Activated naive CD4-positive, alpha-beta T cell treated with Interleukin-2 at 50 U/mL for 16 hours (primary cell): ENCODE measurements at places on chromosomes 6 and 20.

GRCh38 chr6:131058236-131058635 lies 4.8 kb downstream of the EPB41L2 start:
- DNase-seq, result no peak

DNA sequence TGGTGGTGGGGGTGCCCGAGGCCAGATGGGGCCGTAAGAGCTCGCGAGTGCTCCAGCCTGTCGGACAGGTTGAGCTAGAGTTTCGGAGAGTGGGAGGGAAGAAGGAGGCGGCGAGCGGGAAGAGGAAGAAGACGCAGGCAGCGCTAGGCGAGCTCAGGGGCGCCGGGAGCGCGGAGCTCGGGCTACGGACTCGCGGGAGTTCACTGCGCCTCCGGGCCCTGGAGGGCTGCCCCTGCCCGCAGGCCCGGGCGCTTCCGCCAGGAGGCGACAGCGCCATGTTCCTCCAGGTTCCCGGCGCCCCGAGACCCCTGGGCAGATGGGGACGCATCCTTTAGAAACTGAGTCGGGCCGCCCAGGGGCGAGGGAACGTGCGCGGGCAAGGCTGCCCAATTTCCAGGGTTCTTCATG lies 984 bp downstream of the TFAP2C start:
- DNase-seq, result no peak

DNA sequence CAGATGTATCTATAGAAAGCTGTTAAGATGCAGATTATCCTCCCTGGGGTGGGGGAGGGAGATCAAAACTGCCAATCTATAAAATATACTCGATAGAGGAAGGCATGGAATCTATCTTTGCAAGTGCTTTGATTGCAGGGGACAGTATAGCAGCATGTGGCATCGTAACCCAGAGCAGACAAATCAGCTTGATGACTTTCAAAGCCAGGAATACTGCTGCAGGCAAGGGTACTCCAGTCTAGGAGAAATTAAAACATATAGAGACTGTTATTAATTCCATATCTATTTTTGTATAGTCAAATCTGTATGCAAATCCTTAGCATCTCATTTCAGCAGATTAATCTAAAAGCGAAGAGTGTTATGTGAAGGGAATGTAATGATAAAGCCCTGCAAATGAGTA lies 159.4 kb downstream of the MMS22L start:
- no peak for DNase-seq

DNA sequence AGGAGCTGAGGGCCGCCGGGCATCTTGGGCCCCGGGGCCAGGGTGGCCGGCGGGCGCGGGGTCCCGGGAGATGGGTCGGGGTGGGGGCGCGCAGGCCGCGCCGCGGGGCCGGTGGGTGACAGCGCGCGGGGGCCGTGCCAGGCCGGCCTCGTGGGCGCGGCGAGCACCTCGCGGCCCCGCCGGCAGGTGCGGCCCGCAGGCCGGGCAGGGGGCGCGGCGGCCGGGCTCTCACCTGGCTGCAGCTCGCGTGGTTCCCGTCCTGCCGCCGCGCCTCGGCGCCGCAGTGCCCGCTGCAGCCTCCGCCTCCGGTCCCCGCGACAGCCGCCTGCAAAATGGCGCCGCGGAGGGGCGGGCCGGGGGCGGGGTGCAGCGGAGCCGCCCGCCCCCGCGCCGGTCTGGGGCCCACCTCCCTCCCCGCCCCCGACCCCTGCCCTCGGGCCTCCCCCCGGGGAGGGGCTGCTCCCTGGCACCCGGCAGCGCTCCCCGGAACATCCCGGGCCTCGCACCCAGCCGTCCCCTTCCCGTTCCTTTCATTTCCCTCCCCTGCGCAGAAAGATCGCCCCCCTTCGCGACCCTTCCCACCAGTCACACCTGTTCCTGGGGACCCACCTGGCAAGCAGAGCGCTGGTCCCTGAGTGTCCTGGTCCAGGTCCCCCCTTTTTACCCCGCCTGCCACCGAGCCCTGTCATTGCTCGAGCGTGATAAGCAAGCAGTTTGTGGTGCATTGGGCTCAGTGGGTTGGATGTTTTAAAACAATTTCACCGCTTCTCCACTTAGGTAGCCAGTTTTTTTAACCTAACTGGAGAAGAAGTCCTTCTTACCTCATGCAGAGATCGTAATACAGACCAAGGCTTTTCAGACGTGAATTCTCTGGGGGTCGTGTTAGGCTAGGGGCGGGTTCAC lies at the start of gene SLC23A2:
Gene SLC23A2 (minus strand): TSS at position 337 of the 903 bp plus-strand sequence. CDS start 68,948 bp downstream, outside the sequence.
- DNase-seq, result peak; percentile 65

DNA sequence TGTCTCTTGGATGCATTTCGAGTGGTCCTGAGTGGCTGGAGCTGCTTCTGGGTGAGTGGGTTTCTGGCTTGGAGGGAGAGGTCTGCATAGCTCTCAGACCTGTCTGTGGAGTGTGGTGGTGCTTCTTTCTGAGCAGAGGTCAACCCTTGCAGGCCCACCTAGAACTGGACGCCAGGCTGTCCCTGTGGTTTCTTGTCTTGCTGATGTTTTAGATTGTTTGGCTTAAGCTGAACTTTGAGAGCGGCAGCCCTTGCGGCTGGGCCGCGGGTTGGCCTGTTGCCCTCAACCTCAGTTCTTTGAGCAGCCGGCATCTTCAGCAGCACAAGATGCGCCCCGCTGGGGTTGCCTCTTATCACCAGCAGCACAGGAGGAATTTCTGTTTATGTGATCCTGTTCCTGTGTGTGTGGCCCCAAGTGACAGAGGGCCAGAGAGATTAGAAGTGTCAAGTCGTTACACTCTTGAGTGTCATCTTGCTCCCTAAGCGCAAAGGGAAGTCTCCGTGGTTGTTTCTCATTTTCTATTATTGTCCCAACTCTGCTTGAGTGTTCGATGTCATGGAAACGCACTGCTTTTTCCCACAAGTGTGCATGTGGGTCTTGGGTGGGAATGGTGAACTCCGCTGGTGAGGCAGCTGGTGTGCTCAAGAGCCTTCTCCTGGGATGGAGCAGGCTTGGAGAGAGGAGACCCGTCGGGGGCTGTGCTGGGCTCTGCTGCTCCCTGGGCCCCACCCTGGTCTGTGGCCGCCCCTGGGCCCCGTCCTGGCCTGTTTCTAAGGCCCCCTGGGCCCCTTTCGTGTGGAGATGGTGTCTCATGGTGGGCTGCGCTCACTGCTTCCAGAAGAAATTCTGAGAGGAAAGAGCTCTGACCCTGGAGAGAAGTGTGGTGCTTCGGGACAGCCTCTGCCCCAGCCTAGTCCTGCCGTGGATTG lies 20.1 kb upstream of the SLC22A1 start:
- no peak for DNase-seq

- no peak for DNase-seq
These were observed 46.8 kb downstream of the C6orf15 start for GRCh38 chr6:31065556-31065955.

DNA sequence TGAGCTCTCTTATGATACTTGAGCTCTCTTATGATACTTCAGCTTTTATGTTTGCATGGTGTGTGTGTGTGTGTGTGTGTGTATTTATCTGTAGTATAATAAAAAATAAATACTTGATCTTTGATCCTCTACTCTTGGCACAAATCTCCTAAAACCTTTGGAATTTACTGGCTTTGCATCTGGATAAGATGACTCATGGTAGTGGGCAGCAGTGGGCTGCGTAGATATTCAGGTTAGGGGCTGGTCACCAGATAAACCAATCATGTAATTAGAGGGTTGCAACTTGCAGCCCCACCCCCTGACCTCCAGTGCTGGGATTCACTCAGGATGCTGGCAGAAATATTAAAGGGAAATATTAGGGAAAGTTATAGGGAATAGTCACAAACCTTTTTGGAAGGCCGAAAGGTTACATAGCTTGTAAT lies 151.9 kb upstream of the COL21A1 start:
- DNase-seq, result no peak

GRCh38 chr6:157669323-157669722 lies 153.7 kb upstream of the SNX9 start:
- DNase-seq, result no peak

GRCh38 chr20:9389346-9389745 lies 125.0 kb upstream of the LAMP5 start:
- DNase-seq, result no peak

GRCh38 chr6:144566868-144567615 lies 281.9 kb downstream of the UTRN start:
- no peak for DNase-seq

DNA sequence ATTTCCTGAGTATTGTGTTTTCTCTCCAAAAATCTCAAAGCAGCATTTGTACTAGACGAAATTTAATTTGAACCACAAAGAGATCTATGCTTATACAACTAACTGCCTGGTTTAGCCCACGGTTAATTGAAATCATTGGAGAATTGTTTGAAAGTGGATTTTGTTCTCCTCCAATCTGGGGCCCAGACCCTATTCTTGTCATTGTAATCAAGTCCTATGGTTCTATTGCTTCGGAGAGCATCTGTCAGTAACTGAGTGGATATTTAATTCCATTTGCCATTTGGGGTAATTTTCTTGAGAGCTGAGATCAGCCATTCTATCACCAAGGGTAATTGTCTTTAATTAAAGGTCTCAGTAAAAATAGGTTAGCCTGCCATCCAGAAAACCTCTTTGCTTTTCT lies 117.0 kb upstream of the KCNG1 start:
- DNase-seq, result no peak

GRCh38 chr20:24136659-24137246 lies 148.2 kb upstream of the GGTLC1 start:
- no peak for DNase-seq

DNA sequence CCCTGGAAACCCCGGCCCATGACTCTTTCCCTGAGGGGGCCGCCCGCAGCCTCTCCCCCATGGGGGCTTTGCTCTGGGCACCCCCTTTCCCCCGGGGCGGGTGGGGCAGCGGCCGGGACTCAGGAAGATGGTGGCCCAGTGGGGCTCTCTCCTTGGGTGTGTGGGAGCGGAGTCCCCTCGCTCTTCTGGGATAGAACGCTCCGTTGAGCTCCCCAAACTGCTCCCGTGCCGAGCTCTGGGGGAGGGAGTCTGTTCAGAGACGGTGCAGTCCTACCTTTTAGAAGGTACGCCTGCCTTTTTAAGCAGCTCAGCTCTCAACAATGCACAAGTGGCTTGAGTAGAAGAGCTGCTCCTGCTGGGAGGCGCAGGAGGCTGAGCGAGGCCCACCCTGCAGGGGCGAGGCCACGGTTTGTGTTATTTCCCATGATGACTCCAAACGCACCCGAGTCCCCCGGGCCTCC lies 21.7 kb upstream of the BHLHE23 start:
- no peak for DNase-seq

- DNase-seq, result no peak
These were observed at the start of gene THBD for GRCh38 chr20:23049201-23050075. TSS of gene THBD (minus strand) at chr20:23049672. CDS start at chr20:23049504, 168 bp downstream.

DNA sequence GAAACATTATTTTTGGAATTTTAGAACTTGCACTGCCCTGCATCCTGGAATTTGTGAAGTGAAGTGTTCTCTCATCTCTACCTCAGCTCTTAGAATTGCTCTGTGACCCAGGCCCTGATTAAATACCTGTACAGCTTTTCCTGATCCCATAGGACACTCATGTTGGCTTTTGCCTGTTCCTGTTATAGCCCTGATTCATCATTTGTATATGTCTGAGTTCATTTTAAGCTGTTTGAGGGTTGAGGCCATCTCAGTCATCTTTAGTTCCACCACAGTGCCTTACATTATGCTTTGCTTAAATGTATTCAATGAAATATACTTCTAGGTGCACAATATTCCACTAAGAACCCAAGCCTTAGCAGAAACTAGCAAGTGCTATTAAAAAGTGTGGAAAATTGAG lies 26.4 kb downstream of the ZFAND3 start:
- DNase-seq, result no peak

GRCh38 chr20:62711703-62712101 lies 3.1 kb downstream of the NTSR1 start:
- DNase-seq, result no peak

GRCh38 chr20:21395666-21396598 lies 1.4 kb downstream of the NKX2-4 start:
- DNase-seq, result peak; percentile 45

GRCh38 chr6:11331111-11331510 lies 98.6 kb upstream of the NEDD9 start:
- no peak for DNase-seq

GRCh38 chr6:166757232-166758135 lies 130.4 kb upstream of the RPS6KA2 start:
- DNase-seq, result no peak

- no peak for DNase-seq
These were observed 348.9 kb upstream of the ZFP64 start for GRCh38 chr20:52540509-52540908.

DNA sequence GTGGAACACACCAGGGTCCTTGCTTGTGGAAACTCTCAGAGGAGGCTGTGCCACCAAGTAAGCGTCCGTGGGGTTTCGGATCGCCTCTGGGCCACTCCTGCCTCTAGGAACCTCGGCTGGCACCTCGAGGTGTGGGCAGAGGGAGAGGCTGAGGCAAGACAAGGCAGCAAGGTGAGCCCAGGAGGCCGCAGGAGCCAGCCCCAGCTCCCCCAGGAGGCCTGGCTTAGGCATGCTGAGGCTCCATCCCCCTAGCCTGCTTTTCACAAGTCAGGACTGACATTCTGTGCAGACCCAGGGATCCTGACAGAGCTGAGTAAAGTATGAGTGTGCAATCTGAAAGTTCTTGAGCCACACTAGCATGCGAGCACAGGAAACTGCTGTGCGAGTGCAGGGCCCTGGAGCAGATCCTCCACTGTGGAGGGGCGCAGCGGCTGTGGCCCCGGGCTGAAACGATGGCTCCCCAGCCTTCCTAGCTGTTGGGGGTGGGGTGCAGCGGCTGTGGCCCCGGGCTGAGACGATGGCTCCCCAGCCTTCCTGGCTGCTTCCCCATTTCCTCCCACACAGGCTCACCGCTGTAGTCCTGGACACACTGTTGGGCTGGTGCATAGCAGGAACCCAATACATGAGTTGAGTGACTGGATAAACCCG lies 75.2 kb upstream of the CD93 start:
- no peak for DNase-seq

- no peak for DNase-seq
These were observed 142.5 kb upstream of the FERMT1 start for GRCh38 chr20:6265204-6265904.

- DNase-seq, result no peak
These were observed 471.3 kb downstream of the UTRN start for GRCh38 chr6:144756469-144756868.

DNA sequence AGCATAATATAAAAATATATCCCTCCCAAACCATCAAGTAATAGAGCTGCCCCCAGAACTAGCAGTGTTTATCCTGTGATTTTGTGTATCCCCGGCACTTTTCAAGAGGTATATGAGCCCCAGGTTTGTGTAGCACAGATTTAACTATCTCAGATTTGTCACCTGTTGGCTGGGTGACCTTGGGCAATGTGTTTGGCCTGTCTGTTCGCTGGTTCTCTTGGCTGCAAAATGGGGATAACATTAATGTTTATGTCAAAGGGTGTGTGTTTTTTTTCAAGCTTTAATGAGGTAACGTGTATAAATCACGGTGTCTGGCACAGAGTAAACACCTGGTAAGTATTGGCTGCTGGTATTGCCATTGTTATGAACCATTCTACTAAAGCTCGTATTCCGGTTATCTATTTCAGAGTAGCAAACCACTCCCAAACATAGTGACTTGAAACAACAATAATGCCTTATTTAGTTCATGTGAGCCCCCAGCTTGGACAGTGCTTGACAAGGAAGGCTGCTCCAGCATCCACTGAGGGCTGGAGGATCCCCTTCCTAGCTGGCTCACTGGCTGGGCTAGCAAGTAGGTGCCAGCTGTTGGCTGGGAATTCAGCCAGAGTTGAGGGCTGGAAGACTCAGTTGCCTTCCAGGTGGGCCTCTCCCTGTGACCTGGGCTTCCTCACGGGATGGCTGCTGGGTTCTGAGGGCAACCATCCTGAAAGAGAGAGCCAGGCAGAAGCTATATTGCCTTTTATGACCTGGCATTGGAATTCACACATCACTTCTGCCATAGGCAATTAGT lies 36.2 kb downstream of the PDRG1 start:
- no peak for DNase-seq

GRCh38 chr6:107817784-107818183 lies 6.3 kb downstream of the SCML4 start:
- no peak for DNase-seq
